ENCODE measurements at places on chromosomes 4 and X. TPM values are rescaled to one million over a fixed set of nuclear protein-coding genes. Genes with fewer than 3 reads are reported as not detected.
A peak's percentile ranks its signal among the peaks of the same experiment; 100 is the strongest.

DNA sequence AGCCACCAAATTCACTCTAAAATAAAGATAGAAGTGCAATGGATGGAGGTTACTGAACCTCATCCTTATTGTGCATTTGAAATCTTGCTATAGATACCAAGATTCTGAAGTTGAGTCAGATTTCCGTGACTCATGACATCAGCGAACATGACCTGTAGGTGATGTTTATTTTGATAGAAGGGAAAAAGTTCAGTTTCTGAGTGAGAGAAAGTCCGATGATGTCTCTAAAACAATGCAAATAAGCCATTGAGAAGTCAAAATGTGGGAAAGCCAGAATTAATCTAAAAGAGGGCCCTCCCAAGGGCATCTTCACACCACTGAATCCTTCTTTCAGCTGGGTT is 20.0 kb downstream of the PHOX2B start:
- no peak for DNase-seq
- H3K27ac ChIP-seq, result no peak overlapping the region
- no peaks in the 10 kb centered on the region for H3K4me1 ChIP-seq
- no peak overlapping the region for H3K4me3 ChIP-seq
- H3K36me3 ChIP-seq, result no peaks in the 10 kb centered on the region
- H3K27me3 ChIP-seq, result no peaks in the 10 kb centered on the region

DNA sequence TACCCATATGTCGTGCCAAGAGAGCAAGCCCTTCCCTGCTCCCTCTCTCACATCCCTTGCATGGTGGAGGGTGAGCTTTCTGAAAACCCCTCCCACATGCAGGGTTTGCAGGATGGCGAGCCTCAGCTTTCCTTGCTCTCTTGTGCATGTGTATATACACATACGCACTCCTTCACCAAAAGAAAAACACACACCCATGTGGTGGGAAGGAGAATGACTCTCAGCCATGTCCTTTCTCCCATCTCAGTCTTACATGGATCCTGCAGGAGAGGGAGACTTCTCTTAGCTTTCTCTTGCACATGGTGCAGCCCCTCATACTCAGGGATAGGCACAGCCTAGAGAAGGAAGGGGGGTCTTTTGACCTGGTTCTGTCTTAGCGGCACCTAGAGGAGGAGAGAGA is 81.1 kb downstream of the CLCN5 start:
- H3K4me3 ChIP-seq, result no peak overlapping the region
- H3K27me3 ChIP-seq, result no peaks in the 10 kb centered on the region
- H3K27ac ChIP-seq, result no peak overlapping the region
- DNase-seq, result no peak

GRCh38 chrX:109684136-109684535 is 48.9 kb downstream of the ACSL4 start:
- no peaks in the 10 kb centered on the region for H3K4me1 ChIP-seq
- no peak for DNase-seq

DNA sequence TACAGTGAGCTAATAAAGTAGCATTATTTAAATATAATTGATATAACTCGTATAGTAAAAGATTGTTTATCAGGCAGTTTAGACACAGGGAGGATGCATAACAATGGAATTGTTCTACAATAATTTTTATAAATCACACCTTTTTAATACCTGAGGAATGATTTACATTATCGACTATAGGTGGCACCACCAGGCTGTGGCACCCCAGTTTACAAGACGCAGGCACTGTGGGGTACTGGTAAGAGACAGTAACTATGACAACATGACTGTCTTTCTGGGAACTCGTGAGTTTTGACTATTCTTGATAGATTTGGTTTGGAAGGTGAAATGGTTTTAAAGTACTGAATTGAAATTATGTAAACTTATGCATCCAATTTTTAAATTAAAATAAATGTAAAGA is 27.1 kb upstream of the STBD1 start:
- DNase-seq, result no peak
- no peaks in the 10 kb centered on the region for H3K4me1 ChIP-seq
- no peak overlapping the region for H3K27ac ChIP-seq
- no peak overlapping the region for H3K4me3 ChIP-seq
- H3K36me3 ChIP-seq, result no peaks in the 10 kb centered on the region

DNA sequence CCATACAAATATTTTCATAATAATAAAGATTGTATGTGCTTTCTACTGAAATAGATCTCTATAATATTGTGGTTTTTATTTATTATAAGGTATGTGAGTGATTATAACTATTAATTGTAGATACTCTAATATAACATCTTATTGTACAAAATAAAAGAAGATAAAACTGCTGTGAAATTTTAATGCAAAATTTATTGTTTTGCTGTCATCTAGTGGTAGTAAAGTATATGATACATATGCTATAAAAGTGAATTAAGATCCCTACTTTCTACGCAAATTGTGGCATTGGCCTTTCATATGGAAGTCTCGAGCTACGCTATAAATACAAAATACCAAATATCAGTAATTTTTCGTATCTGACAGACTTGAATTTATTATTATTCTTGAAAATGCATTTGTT is 19.3 kb downstream of the YIPF7 start:
- no peaks in the 10 kb centered on the region for H3K36me3 ChIP-seq
- no peaks in the 10 kb centered on the region for H3K4me1 ChIP-seq
- no peak overlapping the region for H3K27ac ChIP-seq
- H3K4me3 ChIP-seq, result no peak overlapping the region
- H3K27me3 ChIP-seq, result no peaks in the 10 kb centered on the region

DNA sequence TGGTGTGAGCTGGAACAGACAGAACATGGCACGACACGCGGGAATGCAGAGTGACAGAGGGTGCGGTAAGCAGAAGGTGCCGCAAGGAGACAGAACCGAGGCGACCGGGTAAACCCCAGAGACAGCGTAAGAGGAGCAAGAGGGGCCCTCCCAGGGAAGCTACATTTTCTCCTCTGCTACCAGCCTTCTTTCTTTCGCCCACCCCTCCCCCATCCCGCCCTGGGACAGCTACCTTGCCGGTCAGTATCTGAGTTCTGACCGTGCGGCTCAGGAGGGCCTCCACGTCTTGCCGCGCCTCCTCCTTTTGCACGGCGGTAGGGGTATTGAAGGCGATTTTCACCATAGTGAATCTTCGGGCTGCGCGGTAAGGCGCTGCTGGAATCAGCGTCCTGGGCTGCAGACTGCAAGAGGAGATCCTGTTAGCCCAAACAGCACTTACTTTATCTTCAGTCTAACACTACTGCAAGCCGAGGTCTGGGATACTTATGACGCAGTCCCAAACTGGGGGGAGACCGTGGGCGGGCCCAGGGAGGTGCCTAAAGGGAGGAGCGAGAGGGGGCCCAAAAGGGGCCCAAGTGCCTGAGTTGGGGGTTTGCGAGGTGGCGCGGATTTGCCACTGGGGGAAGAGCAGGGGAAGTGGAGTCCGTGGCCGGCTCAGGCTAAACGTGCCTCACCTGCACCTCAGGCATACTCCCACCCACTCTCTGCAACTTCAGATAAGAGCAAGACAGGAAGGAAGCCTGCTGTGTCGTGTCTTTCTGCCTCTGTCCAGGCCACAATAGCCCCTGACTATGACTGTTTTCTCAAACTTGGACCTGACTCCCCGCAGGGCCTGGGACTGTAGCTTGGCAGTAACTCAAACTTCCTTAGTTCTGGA is at the start of gene ITM2A:
TSS of gene ITM2A (minus strand) at position 462 of the 877 bp plus-strand sequence. CDS start at position 343, 119 bp downstream.
- peak within 1 kb of the TSS; percentile 58 for H3K4me3 ChIP-seq
- H3K4me1 ChIP-seq, result no peaks in the 10 kb centered on the region
- no peaks in the 10 kb centered on the region for H3K27me3 ChIP-seq
- H3K36me3 ChIP-seq, result no peaks in the 10 kb centered on the region
- DNase-seq, result peak; percentile 30
- peak within 1 kb of the TSS; percentile 50 for H3K27ac ChIP-seq

DNA sequence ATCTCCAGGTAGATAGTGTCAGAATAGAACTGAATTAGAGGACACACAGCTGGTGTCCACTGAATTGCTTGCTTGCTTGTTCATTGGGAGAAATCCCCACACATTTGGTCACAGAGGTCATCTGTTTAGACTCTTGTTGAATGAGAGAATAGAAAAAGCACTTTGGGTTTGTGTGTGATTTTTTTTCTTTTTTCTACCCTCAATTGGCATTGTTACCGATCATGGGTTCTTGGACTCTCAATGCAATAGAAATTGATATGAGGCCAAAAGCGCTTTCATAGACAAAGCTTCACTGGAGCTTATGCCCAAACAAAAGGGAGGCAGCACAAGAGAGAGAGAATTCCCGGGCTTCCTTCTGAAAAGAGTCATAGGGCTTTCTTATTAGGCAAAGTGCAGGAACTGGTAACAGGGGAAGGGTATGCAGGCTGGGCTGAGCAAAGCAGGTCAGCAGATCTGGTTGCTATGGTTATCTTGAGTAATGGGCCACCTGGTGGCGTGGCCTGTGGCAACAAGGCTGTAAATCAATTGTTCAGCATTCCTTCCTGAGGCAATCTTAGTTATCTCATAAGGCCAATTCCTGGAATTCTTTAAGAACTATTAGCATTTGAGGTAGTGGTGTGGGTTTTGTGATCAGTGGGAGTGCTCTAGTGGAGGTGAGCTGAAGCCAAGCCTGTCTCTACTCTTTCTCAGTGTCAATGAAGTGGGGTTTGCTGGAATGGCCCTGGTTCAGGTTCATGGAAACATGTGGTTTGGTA is 5.3 kb upstream of the GPR82 start:
- no peak overlapping the region for H3K27ac ChIP-seq
- no peaks in the 10 kb centered on the region for H3K4me1 ChIP-seq
- H3K4me3 ChIP-seq, result no peak overlapping the region
- no peaks in the 10 kb centered on the region for H3K36me3 ChIP-seq

DNA sequence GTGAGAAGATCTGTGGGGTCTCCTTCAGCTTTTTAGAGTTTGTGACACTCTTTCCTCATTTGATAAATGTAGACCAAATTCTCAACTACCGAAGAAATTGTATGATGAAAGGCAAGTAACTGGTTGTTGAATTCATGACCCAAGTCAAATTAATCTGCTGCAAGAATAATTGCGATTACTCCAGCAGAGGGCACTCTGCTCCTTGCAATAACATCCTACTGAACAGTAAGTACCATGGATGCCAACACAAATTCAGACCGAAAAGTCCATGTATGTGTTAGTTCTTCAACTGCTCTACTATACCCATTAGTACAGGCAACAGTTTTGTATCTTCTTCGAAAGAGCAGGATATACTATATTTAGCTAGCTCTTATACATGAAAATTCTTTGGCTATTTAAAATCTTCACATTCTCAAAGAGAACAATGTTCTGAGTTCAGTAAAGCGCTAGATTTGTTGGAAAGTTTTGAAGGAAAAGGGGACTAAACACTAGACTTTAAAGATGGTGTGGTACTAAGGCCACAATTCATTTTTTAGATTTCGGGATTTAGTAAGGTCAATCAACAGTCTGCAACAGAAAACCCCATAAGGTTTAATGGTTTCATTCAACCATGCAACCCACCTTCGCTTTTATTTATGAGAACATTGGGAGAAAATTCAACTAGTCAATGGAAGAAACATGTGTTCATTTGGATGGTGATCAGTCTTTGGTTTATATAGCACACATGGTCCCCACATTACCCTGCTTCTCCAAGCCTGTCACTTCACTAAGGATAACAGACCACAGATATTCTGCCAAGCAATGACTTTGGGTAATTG is 105.4 kb upstream of the TBC1D9 start:
- H3K27me3 ChIP-seq, result no peaks in the 10 kb centered on the region
- peak; percentile 92 for DNase-seq
- H3K36me3 ChIP-seq, result no peaks in the 10 kb centered on the region

XKRX gene
- 2.0 TPM for total RNA-seq

DNA sequence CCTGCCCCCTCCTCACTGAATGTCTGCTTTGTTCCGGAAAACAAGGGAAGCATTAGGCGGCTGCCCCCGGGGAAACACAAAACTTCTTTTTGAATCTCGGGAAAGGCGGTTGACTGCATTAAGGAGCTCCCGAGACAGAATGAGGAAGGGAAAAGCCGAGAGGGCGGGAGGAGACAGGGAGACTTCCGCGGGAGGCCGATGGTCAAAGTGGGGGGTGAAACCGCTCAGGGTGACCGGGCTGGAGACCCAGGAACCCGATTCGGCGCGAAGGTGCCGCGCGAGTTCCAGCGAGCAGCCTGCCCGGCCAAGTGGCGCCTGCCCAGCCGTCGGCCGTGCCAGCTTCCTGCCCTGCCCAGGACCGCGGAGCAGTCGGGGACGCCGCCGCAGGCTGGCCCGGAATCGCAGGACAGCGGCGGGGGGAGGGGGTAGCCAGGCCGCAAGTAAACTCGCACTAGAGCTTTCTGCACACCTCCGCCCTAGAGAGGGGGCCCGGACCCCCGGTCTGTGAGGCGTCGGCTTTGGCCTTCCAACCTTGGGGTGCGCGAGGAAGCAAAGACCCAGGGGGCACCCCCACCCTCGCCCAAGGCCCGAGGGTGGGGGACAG is 55.1 kb upstream of the BCOR start:
- DNase-seq, result no peak
- H3K36me3 ChIP-seq, result no peaks in the 10 kb centered on the region
- H3K27me3 ChIP-seq, result no peaks in the 10 kb centered on the region
- no peak overlapping the region for H3K4me3 ChIP-seq
- H3K4me1 ChIP-seq, result peaks cover 4% of the 10 kb centered on the region

DNA sequence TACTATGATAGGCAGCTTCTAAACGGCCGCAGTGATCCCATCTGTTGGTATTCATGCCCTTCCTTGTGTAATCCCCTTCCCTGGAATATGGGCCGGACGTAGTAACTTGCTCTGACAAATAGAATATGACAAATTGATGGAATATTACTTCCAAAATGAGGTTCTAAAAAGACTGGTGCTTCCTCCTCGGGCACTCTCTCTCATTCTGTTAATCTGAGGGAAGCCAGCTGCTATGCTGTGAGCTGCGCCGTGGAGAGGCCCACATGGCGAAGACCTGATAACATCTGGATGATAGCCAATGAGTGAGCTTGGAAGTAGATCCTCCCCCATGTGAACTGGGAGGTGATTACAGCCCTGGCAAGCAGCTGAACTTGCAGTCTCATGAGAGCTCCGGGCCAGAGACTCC is 27.2 kb upstream of the SLC25A4 start:
- no peak overlapping the region for H3K27ac ChIP-seq
- DNase-seq, result peak; percentile 91
- H3K4me3 ChIP-seq, result no peak overlapping the region
- no peaks in the 10 kb centered on the region for H3K36me3 ChIP-seq

- DNase-seq, result no peak
- no peaks in the 10 kb centered on the region for H3K27me3 ChIP-seq
- no peaks in the 10 kb centered on the region for H3K36me3 ChIP-seq
- H3K4me1 ChIP-seq, result no peaks in the 10 kb centered on the region
Measured at GRCh38 chrX:70253377-70254062, 6.5 kb downstream of the P2RY4 start.

SHROOM2 gene
- total RNA-seq, result 46.0 TPM

GRCh38 chr4:143397887-143398286 is 61.2 kb downstream of the GAB1 start:
- H3K4me3 ChIP-seq, result no peak overlapping the region
- no peak overlapping the region for H3K27ac ChIP-seq
- peaks cover 5% of the 10 kb centered on the region for H3K4me1 ChIP-seq
- no peaks in the 10 kb centered on the region for H3K27me3 ChIP-seq
- no peaks in the 10 kb centered on the region for H3K36me3 ChIP-seq

DNA sequence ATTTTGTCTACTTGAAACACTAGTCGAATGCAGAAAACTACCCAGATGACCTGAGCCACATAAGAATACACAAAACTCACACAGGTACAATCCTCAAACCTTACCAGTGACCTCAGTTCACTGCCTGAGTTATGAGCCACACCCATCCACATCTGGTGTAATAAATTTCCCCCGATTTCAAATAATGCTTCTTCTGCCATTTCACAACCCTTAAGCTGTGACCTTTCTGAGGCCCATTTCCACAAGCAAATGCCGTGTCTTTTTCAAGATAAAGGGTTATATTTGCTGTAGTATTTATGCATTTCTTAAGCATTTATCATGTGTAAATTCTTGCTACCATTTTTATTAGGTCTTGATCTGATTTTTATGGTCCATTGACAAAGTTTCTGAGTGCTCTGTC is 1.8 kb upstream of the ARHGEF38 start:
- no peaks in the 10 kb centered on the region for H3K36me3 ChIP-seq
- no peak for DNase-seq
- H3K27me3 ChIP-seq, result no peaks in the 10 kb centered on the region

DKK2 gene
- not detected for total RNA-seq

Measured in testis (tissue), 5 donors.